G401 (cell line): ENCODE measurements at places on chromosomes 12 and 14. TPM values are rescaled to one million over a fixed set of nuclear protein-coding genes. Genes with fewer than 3 reads are reported as not detected.

The KRT77 gene
- total RNA-seq: not detected in 2 replicates

The POTEM gene
- not detected in 2 replicates for total RNA-seq

The FGF6 gene
- total RNA-seq: not detected in 2 replicates

The NANOG gene
- not detected in 2 replicates for total RNA-seq

The DPF3 gene
- total RNA-seq: not detected in 2 replicates

The CLEC6A gene
- total RNA-seq: not detected in 2 replicates

The HEATR5A gene
- total RNA-seq: 14.9 and 27.5 TPM in 2 replicates

The TAS2R14 gene
- 0.12 and 3.0 TPM in 2 replicates for total RNA-seq

The TMTC1 gene
- not detected in 2 replicates for total RNA-seq

The EML5 gene
- not detected in 2 replicates for total RNA-seq

The LRRC10 gene
- not detected in 2 replicates for total RNA-seq

The C14orf39 gene
- total RNA-seq: 0.06 TPM in 1 of 2 replicates, not detected in the other

The PPP1R36 gene
- 0.25 TPM in 1 of 2 replicates, not detected in the other for total RNA-seq

- DNase-seq: no peak
Measured at GRCh38 chr14:23612802-23613201, 23.4 kb upstream of the DHRS2 start.

DNA sequence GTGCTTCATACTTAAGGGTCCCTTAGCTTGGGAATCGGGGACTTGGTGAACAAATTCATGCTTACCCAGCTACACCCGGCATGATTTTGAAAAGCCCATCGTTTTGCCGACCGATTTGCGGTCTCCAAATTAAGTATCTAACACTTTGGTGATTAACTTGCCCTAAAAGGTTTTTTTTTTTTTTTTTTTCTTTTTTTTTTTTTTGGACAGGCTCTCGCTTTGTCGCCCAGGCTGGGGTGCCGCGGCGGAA lies 843 bp upstream of the HSP90AA1 start:
- no peak for DNase-seq

- no peak for DNase-seq
Measured at GRCh38 chr12:51527966-51528365, 63.1 kb upstream of the SCN8A start.

DNA sequence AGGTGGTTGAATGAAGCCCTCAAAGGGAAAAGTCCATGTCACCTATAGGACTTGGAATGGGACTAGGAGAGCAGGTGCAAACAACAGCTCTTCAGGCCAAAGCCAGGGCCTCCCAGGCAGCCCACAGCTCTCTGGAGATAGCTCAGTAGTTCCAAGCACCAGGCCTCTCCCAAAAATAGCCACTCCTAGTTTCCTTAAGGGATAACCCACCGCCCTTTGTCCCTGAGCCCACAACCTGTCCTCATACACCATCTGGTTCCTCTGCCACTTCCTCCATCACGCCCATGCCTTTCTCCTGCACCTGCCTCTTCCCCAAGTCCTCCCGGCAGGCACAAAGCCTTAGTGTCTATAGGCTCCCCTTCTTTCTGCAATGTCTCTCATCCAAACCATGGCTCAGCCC lies 2.1 kb downstream of the RAB15 start:
- no peak for DNase-seq

- DNase-seq: no peak
Measured at GRCh38 chr12:66829660-66830325, 150.9 kb upstream of the GRIP1 start.

DNA sequence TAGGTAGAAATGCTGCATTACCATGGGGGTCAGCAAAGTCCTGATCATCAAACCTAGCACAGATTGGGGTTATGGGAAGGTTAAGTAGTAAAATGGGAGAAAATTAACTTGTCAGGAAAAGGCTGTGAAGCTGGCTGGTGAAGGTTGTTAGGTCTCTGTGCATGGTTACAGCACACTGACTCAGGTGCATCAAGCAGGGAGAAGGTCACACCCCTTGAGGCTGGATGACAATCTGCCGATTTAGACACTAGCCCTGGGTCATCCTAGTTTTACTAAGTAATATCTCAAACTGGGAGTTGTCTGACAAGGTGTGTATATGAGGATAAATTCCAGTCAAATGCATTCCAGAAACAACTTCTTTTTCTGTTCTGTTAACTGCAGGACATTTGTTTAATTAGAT lies 271.1 kb upstream of the LRIG3 start:
- no peak for DNase-seq

DNA sequence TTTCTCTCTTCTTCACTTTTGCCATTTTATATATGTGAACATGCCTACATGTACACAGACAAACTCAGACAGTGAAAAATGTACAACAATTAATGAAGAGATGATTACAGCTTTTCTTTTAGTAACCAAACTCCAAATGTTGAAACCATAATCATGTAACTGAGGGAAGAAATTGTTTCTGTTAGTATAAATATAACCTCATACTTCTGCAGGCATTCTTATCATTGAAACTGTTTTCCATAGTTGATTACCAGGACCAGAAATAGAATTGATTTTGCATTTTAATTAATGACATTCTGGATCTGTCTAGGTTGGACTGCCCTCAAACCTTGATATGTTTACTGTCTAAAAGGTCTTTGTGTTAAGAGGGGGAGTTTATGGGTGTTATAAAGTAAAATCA lies 3.2 kb downstream of the ANO4 start:
- DNase-seq: no peak

DNA sequence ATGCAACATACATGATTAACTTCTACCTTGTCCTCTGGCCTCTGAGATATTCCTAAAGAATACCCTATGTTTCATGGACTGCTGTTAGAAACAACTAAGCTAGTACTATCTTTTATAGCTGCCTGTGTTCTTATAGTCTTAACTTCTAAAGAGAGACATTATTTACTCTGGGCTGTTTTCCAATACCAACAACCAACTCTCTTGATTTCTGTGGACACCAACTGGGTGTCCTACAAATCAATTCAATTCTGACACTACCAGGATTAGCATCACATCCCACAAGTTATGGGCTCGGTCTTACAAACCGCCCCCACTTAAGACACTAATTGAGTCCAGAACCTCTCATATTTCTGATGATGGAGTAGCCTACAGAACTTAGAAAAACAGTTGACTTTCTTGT lies 8.3 kb downstream of the XPOT start:
- no peak for DNase-seq

- no peak for DNase-seq
Measured at GRCh38 chr12:41521872-41522379, 333.8 kb downstream of the PDZRN4 start.

GRCh38 chr12:47900131-47901062 lies 4.4 kb downstream of the VDR start:
- DNase-seq: no peak

DNA sequence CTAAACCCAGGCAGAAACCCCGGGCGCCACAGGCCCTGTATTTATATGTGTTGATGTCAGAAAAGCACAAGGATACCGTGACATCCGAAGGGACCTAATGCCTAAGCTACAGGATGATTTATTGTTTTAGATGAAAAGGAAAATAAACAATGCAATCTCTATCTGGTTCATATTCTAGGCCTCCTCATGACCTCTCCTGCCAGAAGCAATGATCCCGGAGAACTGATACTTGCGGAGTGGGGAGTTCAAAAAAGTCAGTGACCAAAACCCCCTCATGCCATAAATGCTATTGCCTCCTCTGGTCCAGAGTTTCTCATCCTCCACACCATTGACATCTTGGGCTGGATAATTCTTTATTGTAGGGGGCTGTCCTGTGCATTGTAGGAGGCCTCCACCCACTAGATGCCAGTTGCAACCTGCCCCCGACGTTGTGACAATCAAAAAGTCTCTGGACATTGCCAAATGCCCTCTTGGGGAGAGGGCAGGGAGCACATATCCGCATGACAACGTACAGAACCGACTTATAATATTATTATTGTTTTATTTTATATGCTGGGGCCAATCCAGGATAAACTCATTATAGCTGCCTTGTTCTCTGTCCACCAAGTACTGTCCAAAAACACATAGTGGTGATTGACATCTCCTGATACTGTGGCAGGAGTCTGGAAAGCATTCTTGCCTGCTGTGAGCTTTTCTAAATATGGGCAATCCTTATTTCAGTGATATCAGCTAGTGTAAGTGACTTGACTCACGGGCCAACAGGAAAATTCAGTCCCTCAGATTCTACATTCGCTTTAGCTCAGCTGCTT lies 1.1 kb upstream of the CSRP2 start:
- DNase-seq: no peak

DNA sequence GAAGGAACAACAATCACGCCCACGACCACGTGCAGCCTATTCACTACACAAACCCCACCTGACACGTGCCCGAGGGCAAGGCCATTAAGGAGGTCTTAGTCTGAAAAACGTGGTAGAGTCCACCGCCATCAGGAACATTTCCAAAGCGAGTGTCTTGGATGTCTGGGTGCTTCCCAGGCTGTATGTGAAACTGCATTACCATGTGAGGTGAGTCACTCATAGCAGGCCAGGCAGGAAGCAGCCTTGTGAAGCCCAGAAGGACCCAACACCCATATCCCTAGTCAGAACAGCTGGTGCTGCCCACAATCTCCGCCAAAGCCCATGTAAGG lies 3.3 kb upstream of the KRT79 start:
- DNase-seq: no peak

DNA sequence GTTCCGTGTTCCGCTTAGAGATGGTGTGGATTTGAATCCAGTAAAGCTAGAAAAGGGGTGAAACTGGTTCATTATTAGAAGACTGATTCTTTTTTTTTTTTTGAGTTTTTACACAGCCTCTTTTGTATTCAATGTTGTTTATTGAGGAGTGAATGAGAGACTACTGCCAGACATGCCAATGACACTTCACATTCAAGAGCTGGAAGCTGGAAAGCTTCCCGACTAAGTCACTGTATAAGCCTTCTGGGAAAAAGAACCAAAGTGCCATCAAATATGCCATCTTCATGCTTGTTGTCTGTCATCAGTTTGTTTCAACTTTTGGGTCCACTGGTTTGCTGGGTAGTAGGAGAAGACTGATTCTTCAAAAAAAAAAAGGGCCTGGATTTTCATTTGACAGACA lies 164.8 kb downstream of the ATP23 start:
- no peak for DNase-seq

- DNase-seq: no peak
Measured at GRCh38 chr14:81455390-81455789, 55.3 kb upstream of the STON2 start.

GRCh38 chr12:94561943-94562411 lies 88.4 kb downstream of the TMCC3 start:
- DNase-seq: peak; percentile 42

DNA sequence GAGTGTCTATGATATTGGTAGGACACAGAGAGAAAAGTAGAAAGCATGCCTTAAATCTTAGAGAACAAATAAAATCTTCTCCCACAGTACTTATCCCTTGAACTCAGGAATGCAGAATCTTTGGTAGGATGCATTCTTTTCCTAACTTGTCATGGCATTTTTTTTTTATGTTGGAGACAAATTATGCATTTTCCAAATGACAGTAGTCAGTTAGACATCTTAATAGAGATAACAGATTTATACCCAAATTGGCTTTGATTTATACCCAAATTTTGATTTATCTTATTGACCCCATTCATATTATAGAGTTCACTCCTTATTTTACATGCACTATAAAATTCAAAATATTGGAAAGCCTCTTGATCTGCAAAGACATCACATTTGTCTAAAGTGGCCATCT lies 132.9 kb downstream of the CNTN1 start:
- no peak for DNase-seq

- no peak for DNase-seq
Measured at GRCh38 chr12:106897981-106898901, 57.5 kb upstream of the TMEM263 start.

- DNase-seq: no peak
Measured at GRCh38 chr14:63186453-63186852, 17.8 kb upstream of the RHOJ start.

GRCh38 chr12:50581226-50582184 lies 76.7 kb downstream of the DIP2B start:
- DNase-seq: no peak

- no peak for DNase-seq
Measured at GRCh38 chr14:71155743-71156142, 248.5 kb downstream of the PCNX1 start.

GRCh38 chr12:125140279-125141209 lies 75.3 kb downstream of the AACS start:
- DNase-seq: no peak

DNA sequence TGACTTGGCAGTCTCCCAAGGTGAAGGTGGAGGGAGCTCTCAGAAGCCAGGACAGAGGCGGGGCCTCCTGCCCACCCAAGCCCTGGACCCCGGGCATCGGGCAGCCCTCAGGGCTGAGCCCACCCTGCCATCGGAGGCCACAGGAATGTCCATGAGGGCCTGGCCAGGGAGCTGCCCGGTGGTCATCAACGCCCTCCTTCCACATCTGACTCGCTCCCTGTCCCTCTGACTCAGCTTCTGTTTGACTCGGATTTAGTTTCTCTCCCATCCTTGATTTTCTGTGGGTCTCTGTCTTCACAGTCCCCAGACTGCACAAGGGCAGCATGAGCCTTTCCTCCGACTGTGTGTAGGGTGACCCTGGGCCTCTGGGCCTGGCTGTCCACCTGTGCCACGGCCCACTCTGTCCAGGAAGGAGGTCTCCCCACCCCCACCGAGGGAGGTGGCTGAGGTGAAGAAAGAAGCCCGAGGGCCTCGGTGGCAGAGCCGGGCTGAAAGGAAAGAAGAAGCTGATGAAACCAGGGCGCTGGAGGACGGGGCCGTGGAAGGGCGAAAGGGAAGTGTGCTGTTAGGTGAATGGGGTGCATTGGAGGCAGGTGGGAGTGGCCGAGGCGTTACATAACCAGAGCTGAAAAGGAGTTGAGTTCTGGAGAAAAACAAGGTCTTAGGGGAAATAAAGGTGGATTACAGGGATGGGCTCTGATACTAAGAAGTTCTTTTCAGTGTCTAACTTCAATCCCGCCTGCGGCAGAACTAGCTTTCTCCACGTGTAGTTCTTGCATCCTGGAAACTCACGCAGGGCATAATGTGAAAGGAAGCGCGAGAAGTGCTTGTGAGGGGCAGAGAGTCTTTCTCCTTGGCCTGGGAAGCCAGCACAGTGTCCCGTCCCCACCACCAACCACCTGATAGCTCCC lies 16.7 kb upstream of the TMEM106C start:
- no peak for DNase-seq

GRCh38 chr12:55676707-55677106 lies 31.0 kb downstream of the ITGA7 start:
- no peak for DNase-seq

DNA sequence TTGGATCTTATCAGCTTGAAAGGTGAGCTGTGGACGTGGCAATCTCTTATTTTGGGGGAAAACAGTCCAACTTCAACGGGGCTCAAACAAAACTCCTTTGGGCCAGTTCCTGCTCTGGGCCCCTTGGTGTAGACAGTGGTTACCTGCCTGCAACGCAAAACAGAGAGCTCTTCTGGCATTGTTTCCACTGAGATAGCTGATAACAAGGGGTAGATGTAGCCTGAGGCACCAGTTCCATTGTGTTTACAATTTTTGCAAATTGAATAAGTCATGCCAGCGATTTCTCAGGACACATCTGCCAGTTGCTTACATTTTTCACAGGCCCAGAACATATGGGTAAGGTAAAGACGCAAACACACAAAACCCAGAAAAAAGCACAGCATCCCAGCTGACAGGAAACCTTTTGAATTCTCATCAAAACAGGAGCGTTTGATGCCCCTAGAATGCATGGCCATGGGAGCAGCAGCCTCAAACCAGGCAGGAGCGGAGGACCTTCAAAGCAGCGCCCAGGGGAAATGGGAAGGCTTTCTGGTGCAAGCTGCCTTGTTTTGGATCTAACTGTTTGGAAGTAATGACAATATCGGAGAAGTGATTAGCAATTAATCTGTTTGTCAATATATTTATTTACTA lies 259.7 kb downstream of the AACS start:
- no peak for DNase-seq

- DNase-seq: no peak
Measured at GRCh38 chr12:57813971-57814772, 4.4 kb downstream of the AVIL start.
